NCI-H2029 treated with DMSO at 0.1 percent for 48 hours (cell line): ENCODE measurements at places on chromosomes 7 and 10.

DNA sequence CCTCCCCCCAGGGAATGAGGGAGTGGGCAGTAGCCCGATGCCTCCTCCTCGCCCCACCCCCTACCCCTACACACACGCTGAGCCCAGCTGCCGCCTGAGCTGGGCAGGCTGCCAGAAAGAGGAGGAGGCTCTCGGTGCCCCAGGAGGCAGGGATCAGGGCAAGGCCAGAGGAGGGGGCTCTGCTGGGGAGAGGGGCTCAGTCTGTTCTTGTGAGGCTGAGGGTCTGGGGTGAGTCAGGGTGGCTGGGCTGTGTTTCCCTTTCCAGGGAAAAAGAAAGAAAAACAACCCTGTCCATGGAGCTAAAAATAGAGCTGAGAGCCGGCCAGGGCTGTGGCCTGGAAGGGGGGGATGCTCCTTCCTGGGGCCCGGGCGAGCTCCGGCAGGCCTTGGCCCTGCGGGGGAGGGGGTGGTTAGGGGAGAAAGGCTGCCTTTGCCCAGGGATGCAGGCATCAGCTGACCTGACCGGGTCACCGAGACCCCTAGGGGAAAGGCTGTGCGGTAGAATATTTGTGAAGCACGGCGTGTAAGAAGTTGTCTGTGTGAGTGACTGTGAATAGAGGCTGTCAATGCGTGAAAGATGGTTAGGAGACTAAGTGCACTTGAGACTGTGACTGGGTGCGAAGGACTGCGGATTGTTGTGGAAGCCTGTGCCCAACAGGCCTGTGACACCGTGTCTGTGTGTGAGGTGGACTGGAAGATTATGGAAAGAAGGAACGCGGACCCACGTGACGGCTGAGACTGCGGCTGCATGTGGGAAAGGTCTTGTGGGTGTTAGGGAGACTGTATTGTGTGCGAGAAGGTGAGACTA lies 1.2 kb upstream of the LZTS2 start:
- DNase-seq, result peak; percentile 31

DNA sequence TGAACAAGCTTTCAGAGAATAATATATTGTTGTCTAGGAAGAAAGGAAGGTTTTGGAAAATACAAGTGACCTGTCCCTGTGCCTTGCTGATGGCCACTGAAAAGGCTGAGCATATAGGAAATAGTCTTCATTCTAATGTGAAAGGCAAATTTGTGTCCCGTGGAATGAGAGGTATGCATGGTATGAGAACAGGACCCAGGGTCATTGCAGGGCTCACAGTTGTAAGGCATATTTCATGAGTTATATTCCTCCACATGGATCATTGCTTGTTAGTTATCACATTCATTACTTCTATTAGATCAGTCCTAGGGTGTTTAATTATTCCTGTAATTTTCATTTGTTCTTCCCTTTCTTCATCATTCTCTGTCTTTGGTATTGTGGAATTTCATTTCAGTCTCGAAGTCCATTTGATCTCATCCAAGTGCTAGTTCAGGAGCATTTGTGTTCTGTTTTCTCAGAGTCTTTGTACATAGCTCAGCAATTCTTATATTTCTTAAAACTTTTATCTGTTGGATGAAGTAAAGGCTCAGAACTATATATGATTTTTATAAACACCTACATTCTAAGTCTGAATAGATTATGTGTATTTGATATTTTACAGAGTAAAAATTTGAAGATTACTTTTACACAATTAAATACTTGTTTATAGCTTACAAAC lies 39.4 kb upstream of the ARHGAP21 start:
- no peak for DNase-seq

DNA sequence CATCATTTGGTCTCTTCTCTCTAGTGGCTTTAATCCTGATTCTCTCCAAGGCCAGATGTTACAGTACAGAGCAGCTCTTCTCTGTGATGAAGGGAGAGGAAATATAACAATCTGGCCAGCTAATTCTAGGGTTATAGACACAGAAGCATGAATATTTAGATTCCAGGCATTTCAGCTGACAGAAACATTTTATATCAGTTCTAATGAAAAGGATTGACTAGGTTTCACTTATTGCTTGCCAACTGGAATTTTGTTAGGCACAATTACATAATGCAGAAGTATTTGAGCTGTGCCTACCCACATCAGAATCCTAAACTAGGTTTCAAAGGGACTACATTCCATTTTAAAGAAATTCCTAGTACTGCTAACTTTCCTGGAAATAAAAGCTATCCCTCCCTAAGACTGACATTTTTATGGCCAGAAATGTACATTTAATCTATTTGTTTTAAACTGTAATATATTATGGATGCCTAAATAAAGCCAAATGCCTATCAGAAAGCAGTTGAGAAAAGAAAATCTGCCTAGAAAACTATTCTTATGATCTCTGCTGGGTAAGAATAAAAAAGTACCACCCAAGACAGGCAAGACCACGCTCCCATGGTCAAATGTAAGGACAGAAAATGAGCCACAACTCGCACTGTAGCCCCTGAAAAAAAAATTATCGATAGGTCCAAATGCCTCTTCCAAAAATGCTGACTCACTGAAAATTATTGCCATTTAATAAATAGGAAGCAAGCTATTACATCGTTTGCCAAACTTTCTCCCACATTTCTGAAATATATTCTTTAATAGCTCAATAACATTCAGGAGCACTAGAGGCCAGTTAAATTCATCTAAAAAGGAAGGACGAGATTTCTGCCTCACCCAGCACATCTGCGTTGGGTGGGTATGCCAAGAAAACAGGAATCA lies 498.1 kb downstream of the KCNMA1 start:
- DNase-seq, result no peak

DNA sequence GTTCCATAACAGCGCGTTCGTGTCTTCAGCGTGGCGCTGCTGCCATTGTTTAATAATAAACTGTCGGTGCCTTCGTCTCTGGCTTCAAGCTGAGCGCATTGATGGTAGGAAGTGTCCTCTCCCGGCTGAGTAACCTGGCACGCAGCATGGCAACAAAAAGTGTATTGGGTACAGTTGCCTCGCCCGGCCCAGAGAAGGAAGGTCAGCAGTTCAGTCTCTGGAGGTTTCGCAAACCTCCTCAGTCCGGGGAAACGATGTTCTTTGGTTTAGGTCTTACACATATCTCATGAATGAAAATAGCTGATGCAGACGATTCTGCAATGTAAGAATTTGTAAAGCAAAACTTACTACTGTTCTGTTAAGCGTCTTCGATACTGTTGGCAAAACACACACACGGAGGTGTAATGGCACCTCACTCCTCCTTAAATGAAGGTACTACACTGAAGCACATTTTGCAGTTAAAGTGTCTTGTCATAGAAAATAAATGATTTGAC lies 739 bp upstream of the CCDC186 start:
- DNase-seq, result no peak

DNA sequence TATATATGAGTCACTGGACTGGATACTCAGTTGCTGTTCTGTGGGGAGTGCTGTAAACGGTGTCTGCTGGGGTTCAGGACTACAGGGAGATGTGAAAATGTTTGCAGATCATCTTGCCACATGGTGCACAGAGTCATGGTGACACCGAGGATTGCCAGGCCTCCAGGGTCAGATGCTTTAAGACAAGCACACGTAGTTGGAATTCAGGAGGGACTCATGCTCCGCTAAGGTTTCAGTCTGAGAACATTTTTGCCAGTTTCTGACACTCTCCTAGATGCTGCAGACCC lies 211.3 kb downstream of the CXCL12 start:
- no peak for DNase-seq

DNA sequence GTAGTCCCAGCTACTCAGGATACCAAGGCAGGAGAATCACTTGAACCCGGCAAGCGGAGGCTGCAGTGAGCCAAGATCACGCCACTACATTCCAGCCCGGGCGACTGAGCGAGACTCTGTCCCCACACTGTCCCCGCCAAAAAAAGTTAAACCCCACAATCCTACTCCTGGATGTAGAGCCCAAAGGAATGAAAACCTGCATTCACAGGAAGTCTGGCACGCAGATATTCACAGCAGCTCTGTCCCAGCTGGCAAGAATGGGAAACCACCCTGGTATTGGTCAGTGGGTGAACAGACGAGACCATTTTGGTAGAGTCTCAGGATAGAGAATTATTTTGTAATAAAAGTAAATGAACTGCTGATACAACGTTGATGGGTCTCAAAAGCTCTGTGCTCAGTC lies 225.2 kb downstream of the MAD1L1 start:
- no peak for DNase-seq

DNA sequence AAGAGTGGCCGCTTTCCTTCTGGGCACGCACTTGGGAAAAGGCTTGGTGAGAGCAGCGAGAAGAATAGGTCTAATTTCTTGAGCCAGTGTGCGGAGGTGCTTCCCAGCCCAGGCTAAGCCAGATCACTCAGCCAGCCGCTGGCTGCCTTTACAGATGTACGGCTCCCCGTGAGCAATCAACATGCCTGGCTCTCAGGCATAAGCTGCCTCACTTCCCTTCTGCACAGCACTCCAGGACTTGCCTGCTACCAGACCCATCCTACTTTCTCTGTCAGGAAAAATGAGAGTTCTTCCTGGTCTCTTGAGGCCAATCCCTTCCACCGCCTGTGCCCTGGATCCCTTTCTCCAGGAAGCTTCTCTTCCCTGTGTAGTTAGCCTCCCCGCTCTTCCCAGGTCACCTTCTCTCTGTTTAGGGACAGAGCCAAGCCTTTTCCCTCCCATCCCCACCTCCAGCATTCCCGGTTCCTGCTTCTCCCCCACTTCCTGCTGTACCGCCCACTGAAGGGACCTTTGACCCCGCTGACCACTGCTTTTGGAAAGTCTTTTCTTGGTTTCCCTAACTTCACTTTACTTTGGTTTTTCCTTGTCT lies 1.1 kb upstream of the ACTR3C start:
- no peak for DNase-seq

DNA sequence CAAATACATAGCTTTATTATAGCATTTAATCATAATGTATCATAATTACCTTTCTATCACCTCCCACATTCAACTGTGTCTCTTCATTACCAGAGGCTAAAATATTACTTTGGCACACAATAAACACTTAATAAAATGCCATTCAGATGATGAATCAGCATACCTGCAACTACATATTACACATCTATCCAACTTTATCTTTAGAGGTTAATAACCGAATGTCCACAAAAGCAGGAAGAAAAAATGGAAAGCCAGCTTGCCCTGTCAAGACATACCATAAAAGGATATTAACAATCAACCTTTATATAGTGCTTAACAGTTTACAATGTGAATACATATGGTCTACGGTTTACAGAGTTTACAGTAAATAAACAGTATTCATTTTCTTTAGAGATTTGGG lies 12.7 kb downstream of the CACUL1 start:
- DNase-seq, result no peak

DNA sequence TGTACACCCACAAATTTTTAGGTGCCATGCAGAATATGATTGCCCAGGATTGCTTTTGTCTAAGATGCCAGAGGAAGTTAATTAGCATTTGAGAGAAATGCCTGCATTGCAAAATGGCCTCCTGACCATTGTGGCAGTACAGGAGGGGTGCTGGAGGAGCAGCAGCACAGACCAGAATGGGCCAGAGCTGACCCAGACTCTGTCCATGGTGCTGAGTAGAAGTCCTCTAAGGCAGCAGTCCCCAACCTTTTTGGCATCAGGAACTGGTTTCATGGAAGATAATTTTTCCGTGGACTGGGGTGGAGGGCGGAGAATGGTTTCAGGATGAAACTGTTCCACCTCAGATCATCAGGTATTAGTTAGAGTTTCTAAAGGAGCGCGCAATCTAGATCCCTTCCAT lies 217.8 kb upstream of the AGK start:
- DNase-seq, result no peak

- no peak for DNase-seq
Observed at GRCh38 chr7:99248391-99249095, 24.1 kb upstream of the MYH16 start.

- DNase-seq, result no peak
Observed at GRCh38 chr7:13911909-13912308, 77.6 kb downstream of the ETV1 start.

GRCh38 chr10:97726636-97727178 lies 10.2 kb upstream of the ZFYVE27 start:
- DNase-seq, result no peak

- no peak for DNase-seq
Observed at GRCh38 chr10:6586501-6586900, 6.4 kb upstream of the PRKCQ start.

DNA sequence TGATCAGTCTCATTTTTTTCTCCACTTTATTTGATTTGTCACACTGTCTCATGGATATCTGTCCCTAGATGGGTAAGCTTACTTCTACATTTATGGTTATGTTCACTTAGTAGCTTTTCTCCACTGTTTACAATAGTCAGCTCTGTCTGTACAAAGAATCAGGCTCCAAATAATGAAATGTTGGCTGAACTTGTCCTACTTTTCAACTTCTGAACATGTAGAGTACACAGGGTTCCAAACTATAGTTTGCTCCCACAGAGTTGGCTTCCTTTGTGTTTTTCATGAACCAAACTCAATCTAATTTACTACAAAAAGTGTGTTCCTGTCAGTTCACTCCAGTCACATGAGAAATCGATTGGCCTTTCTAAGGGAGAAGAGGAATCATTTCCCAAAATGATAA lies 175.0 kb downstream of the CCDC71L start:
- DNase-seq, result no peak
